ENCODE measurements at places on chromosomes 1 and 21.

- DNase-seq = no peak
Measured at GRCh38 chr1:180630408-180631193, 1.2 kb upstream of the XPR1 start.

GRCh38 chr1:64484651-64485050, 14.7 kb downstream of the CACHD1 start:
- DNase-seq = no peak

DNA sequence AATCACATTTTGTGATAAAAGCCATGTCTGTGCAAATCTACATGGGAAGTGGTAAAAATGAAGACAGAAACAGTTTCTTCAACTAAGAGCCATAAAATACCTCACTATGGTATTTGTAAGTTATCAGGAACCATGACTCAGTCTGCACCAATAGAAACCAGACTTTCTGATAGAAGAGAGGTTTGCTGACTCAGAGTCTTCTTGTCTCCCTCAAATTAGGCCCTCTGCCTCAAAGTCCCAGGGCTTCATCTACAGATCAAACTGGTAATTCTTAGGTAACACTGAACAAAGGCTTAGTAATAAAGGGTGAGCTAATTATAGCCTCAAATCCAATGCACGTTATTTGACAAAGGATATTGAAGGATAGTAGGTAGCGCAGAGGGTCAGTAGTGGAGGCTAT, 30.9 kb upstream of the SSX2IP start:
- no peak for DNase-seq

GRCh38 chr1:14850563-14850962, 252.1 kb downstream of the KAZN start:
- no peak for DNase-seq
